Caki2 (cell line): ENCODE measurements at places on chromosomes 11 and 22. TPM values are rescaled to one million over a fixed set of nuclear protein-coding genes. Genes with fewer than 3 reads are reported as not detected.
A peak's percentile ranks its signal among the peaks of the same experiment; 100 is the strongest.

OR2AG1 gene
- total RNA-seq, result not detected in 2 replicates

- peak; percentile 22 for DNase-seq
These were observed 2.1 kb downstream of the LGALS12 start for GRCh38 chr11:63508009-63508408.

- DNase-seq, result no peak
These were observed 12.3 kb downstream of the SIRT3 start for GRCh38 chr11:223884-224283.

DNA sequence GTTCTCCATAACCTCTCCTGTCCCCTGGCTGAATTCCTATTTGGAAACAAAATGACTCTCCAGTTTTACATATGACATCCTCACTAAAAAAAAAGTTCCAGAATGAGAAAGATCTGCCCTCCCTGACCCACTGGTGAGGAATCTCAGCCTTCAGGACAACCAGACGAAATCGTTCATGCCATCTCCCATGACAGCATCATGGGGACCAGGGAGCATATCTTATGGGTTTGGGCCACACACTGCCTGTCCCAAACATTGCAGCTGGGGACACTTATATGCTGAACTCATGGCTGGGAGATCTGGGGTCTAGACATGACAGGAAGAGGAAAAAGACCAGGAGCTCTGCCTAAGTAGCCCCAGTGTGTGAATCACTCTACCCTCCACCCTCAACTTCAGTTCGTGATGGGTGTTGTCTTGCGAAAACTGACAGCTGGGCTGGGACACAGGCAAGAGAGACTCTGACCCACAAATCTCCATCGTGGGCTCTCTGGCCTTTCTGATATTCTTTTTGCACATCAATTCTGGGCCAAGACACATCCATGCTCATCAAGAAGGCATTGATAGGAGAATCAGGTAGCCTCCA, 102.0 kb downstream of the ZNF280B start:
- DNase-seq, result no peak

ST14 gene
- 0.37 TPM in 1 of 2 replicates, not detected in the other for total RNA-seq

DNA sequence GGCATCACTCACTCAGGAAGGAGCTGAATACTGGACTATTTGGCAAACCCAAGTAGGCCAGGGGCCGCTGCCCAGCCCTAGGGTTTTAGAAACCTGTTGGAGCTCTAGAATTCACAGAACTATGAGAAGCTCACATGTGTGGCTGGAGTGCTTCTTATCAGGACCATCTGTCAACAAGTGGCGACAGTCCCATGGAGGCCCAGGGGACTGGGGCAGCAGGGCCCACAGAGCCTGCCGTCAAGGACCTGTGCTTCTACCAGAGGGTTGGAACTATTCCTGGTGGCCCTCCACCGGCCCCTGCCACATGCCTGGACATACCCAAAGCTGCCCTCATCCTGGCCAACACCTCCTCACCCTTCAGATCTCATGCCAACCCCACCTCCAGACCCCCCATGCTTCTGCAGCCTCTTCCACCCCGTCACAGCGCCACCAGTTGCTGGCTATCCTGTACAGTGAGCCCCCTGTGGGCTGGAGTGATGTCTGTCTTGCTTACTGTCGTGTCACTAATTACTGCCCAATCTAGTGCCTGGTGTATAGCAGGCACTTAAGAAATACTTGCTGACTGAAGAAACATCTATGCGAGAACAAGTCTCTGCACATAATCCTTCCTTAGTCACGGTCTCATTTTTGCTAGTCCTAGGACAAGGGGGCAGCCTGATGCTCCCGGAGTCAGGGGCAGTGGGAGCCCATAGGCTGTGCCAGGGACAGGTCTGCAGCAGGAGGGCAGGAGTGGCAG, 27.2 kb upstream of the RASL10A start:
- no peak for DNase-seq
